ENCODE measurements at places on chromosomes 4 and X.
A peak's percentile ranks its signal among the peaks of the same experiment; 100 is the strongest.

- no peak for DNase-seq
Measured at GRCh38 chr4:1752284-1753041, 31.1 kb downstream of the TACC3 start.

GRCh38 chrX:118212817-118213183 is 96.2 kb upstream of the KLHL13 start:
- DNase-seq: peak; percentile 77

DNA sequence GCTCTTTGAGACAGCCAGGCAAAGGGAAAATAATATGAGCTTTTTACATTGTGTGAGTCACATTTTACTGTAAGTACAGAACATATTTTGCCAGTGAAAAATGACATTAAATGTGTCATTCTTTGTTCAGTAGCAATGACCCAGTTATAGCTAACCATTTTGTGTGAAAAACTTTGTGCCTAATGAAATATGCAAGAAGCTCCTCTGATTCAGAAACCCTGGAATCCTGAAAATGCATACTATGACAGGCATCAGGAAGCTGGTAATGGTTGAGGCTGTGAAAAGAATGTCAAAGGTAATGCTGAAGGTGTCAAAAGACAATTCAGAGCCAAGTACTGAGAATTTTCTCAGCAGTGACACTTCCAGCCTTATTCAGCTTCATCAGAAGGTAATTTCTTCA is 549.5 kb upstream of the SMIM31 start:
- DNase-seq: no peak

GRCh38 chrX:46770000-46770816 is 11.3 kb upstream of the SLC9A7 start:
- no peak for DNase-seq

DNA sequence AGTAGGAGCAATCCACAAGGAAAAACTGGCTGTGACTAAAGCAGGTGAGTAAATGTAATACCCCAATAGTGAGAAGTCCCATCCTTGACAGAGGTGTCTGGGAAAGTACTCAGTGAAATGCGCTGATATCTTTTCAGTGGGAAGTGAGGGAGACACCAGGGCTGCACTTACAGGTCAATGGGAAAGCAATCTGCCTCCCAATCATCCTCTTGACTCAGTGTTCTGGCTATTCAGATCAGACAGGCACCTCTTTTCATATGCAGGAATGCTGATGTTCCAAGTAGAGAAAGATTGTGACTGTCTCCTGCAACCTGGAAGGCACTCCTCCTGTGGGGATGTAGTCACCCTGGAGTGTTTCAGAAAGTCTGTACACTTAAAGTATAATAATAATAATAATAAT is 39.9 kb upstream of the SPIN2A start:
- no peak for DNase-seq

DNA sequence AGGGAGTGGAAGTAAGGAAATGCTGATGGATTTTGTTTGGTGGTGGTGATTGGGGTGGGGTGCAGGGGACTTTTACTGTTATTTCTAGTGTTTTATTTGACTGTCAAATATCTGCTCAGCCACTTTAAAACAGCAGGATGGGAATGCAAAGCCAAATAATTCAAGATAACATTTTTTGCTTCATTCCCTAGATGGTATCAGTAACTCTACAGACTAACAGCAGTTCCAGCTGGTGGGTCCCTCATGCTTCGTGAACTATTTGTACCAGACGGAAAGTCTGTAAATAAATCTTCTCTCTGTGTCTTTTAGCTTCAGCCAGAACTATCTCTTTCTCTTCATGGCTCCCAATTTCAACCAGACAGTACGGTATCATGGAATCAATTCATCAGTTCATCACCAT is 27.5 kb downstream of the GPR143 start:
- no peak for DNase-seq

- DNase-seq: peak; percentile 73
Measured at GRCh38 chr4:38782452-38783108, at the start of gene TLR10. TSS of gene TLR10 (minus strand) at chr4:38782990. CDS start at chr4:38775590, 7,400 bp downstream.

DNA sequence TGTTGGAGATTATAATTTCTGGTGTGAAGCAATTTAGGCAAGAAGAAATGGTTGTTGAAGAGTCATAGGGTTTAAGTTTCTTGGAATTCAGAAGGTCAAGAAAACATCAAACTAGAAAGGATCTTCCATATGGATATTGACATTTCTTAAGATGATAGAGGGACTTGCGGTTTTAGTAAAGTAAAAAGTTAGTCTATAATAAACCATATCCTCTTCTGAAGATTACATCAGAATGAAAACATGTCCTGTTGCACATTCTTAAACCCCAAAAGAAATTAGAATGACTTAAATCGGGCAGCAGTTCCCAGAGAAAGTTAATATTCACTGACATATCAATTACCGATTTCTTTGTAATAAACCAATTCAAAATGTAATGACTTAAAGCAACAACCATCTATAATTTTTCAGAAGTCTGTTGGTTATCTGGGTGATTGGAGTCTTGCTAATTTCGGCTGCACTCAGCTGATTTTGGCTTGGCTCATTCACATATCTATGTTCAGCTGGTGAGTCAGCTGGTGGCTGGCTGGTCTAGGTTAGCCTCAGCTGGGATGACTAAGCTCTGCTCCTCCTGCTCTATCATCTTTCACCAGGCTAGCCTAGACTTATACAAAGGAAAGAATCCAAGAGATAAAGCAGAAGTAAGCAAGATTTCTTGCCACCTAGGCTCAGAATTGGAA is 24.4 kb upstream of the DYNLT3 start:
- DNase-seq: no peak

DNA sequence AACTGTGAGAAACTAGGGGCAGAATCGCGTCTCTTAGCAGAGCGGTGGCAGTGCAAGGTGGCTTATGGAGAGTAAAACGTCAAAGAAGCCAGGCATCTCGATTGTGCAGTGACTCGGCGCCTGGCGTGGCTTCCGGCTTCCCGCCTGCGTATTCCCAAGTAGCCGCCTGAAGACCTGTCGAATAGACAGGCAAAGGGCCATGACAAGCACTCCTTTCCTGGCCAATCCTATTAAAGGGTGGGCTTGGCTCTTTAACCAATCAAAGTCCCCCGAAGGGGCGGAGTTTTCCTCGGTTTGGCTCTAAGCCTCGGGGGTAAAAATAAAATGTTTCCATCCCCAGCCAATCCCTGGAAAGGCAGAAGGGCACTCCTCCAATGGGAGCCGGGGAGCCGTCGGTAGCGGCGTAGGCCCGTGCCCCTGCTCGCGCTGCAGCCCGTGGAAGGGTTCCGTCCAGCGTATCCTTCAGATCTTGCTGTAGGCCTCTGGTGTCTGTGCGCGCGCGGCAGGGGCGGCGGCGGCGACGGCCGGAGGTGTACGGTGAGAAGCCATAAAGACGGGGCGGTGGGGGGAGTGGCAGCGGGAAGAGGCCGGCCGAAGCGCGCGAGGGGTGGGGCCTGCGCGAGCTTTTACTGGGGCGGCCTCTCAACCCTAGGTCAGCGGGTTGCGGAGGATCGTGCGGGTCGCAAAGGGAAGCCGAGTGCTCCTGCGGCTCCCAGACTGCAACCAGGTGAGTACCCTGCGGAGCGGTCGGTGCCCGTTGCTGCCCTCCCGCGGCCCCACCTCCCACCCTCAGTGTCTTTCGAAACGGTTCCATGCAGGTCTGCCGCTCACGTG is at the start of gene KANTR:
Gene KANTR, plus strand, starts transcription at position 395 of the 834 bp plus-strand sequence. CDS start 30,131 bp downstream, outside the sequence.
- DNase-seq: peak; percentile 99

- peak; percentile 51 for DNase-seq
Measured at GRCh38 chrX:13110433-13111324, 66.3 kb upstream of the FAM9C start.

- DNase-seq: no peak
Measured at GRCh38 chr4:58515226-58515625, 1405.0 kb upstream of the IGFBP7 start.

DNA sequence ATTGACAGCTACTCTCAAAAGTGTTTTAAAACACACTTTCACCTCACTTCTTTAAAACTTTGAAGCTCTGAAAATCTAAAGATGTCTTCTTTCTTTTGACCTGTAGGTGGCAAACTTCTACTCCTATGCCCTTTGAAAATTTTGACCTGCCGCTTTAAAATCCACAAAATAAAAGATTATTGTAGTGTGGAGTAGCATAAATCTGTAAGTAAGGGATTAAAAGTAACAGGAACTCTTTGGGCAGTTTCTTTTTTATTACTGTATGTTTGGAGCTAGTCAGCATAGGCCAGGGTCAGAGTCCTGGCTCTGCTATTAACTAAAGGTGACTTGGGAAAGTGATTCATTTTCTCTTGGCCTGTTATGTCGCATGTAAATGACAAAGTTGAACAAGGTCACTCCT is 25.5 kb downstream of the BBS12 start:
- peak; percentile 66 for DNase-seq

GRCh38 chr4:188822698-188823097 is 683.5 kb downstream of the TRIML1 start:
- DNase-seq: no peak

DNA sequence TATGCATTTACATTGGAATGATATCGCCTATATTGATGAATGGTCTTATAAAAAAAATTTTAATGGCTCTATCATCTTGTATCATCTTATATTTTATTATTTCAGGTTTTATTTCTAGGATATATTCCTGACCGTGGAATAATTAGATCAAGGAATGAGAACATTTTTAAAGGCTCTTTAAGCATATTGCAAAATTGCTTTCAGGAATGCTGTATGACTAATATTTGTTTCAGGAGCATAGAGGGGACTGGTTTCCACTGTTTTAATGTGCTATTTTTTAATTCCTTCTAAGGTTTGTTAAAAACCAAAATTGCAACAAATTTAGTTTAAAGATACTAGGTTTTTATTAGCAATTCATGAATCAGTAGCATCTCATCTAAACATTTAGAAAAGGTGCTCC is 120.2 kb downstream of the BMPR1B start:
- DNase-seq: no peak

GRCh38 chr4:137361756-137362470 is 170.4 kb downstream of the PCDH18 start:
- no peak for DNase-seq

DNA sequence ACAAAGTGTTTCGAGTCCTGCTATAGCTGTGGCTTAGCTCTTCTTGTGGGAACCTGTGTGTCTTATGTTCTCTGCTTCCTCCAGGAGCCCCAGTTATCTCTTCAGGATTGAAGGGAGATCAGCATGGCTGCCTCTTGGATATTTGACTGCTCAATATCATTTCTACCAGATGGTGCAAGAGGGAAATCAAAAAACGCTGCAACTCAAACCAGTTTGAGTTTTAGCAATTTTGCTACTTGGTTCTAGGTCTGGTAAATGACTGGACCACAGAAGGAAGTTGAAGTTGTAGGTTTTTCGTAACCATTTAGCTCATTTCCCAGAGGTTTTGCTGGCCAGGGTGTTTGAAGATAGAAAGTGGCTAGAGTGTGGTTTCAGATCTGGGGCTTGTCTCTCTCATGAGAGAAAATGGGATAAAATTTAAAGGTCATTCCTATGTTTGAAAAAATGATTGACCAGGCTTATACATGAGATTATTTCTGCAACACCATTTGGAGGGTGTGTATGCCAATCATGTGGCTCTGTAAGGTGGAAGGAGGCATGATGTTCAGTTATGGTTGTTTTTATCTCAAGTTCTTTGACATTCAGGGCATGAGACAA is 210.4 kb downstream of the SPRY1 start:
- DNase-seq: peak; percentile 32

DNA sequence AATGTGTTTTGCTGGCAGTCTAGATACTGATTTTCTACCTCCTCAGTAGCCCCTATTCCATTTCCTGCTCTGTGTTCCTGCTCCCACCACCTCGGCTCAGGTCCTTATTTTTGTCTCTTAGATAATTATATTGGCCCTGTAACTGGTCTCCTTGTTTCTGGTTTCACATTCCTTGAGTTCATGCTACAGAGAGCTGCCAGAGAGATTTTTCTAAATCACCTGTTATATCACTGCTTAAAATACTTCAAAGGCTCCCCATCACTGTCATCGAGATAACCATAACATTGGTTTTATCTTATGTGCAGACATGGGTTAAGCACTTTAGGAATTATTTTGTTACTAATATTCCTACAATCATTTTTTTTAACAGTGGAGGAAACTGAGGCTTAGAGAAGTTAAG is 9.6 kb downstream of the SYNPO2 start:
- DNase-seq: no peak

DNA sequence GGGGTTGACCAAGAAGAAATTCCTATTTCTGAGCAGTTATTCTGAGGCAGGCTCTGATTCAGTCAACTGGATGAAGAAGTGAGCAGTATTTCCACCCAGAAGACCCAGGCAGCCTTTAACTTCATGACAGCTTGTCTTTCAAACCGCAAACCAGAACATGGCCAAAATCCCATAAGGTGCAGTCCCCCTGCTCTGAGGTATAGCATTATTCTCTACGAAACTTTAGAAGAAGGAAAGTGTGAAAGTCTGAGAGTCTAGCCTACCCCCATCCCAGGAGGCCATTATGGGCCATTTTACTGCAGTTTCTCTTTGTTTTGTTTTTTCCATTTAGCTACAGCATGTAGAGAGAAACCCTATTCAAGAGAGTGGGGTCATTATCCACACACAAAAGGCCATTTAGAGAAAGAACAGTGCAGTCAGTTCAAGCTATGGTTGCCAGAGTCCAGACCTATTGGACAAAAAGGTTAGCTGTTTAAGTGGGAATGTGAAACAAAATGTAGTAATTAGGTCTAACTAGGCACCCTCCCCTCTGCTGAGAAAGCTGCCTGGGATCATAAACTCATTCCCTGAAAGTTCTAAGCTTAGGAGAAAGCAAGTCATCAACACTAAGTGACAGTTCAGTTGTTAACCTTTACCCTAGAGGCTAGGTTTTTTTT is 52.1 kb upstream of the RASGEF1B start:
- DNase-seq: no peak

DNA sequence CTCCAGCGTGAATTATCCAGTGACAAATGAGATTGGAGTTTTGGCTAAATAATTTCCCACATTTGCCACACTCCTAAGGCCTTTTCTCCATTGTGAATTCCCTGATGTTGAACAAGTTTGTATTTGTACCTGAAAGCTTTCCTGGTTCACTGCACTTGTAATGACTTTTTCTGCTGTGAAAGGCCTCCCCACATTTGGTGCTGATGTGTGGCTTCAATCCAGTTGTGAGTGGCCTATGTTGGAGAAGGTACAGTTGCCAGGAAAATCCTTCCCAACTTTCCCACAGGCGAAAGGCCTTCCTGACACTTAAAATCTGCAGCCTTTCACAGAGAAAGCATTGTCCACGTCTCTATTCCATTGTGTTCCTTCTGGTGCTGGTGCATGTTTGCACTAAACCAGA is 17.3 kb upstream of the HPGD start:
- no peak for DNase-seq

Data from KBM-7 (cell line).